ENCODE measurements at places on chromosomes 2 and 18.

- no peak for DNase-seq
Measured at GRCh38 chr2:148255929-148256328, 235.0 kb downstream of the MBD5 start.

- no peak for DNase-seq
Measured at GRCh38 chr2:66665124-66665984, 230.4 kb downstream of the MEIS1 start.

GRCh38 chr2:150293771-150294170 lies 193.7 kb downstream of the RND3 start:
- no peak for DNase-seq

GRCh38 chr2:180716186-180717180 lies 263.9 kb upstream of the UBE2E3 start:
- no peak for DNase-seq

- DNase-seq: no peak
Measured at GRCh38 chr2:112321375-112322320, 46.3 kb downstream of the ZC3H6 start.

- no peak for DNase-seq
Measured at GRCh38 chr2:33144243-33144642, 197.5 kb downstream of the LTBP1 start.

DNA sequence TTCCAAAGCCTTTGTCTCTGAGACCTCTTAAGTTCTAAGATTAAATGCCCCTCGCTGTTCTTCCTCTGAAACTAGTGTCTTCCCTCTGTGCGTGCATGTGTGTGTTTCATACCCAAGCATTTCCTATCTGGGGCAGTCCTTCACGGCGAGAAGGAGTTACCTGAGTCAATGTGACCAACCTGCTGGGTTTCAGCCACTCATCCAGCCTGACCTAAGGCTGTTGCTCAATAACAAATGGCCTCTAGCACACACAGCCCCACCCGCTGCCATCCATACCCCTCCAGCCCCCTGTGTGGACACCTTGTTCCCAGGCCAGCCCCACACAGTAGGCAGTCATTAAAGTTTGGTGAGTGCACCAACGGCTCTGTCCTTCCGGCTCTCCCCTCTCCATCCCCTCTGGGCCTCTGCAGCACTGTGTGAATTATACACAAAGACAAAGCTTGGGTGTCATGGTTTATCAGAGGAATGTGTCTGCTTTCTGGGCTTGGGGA lies 53.8 kb upstream of the FOSL2 start:
- DNase-seq: no peak

DNA sequence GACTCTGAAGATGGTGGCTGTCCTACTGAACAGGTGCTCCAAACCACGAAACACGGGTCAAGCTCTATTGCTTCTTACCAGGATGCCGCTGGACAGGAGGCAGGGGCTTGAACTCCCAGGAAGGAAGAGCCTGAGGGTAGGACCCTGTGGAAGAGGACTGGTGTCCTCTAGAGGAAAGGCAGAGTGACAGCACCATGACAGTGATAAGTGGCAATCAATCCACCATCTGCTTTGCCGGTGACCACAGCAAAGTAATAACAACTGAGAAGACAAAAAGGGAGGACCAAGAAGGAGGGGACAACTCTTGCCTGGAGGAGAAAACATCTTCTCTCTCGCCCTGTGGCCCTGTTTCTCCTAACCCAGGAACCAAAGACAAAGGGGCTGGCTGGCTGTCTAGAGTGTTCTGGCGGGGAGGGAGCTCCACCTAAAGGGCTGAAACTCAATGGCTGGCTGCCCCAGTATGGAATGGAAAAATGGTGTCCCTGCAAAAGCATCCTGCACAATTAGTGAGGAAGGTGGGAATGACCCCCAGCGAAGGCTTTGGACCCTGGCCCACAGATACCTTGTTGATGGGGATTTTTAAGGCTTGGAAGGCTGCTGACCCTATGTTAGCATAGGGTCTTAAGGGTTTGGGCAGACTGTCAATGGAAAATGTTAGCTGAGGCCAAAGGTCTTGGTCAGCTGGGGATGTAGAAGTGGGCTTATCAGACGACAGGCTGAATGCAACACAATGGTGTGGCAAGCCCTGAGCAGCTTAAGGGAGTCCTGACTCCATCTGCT lies 35.4 kb downstream of the PROC start:
- DNase-seq: no peak

GRCh38 chr18:44885507-44885906 lies 204.8 kb downstream of the SETBP1 start:
- no peak for DNase-seq

DNA sequence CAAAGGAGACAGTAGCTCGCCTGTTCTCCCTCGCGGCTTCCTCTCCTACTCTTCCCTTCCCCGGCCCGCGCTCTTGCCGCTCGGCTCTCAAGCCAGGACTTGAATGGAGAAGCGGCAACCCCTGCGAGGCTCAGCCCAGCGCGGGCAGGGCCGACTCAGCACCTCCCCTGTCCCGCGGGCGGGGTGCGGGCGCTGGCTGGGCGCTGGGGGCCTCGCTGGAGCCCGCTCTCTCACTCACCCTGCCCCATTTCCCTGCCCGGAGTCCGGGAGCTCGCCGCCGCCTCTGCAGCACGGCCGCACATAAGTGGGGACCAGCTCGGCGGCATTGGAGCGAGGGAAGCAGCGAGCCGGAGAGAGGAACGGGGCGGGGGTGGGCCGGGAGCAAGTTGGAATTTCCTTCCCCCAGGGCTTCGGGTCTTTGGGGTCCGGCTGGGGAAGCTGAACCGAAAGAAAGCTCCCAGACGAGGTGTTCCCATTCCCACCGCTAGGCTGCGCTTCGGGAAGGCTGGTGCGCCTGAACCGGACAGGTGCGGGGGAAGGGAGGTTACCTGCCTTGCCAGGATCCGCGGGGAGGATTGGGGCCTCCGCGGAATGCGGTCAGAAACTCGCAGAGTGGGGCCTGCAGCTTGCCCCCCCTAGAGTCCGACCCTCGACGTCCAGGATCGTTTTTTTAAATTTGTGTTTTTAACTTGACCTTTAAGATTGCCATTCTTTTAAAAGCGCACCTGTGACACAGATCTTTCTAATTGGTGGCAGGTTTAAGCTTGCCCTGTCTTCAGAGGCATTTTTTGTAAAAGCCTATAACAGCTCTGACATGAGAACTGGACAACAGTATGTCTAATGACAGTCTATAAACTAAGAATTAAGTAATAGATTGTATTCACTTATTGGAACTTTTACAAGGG lies at the start of gene COBLL1:
Gene COBLL1 (minus strand): TSS at position 105 of the 905 bp plus-strand sequence. CDS start 627 bp downstream, outside the sequence.
- peak; percentile 8 for DNase-seq

GRCh38 chr2:171574149-171574795 lies 52.0 kb downstream of the CYBRD1 start:
- peak; percentile 87 for DNase-seq

- DNase-seq: no peak
Measured at GRCh38 chr2:207467716-207468347, 61.9 kb upstream of the CREB1 start.

DNA sequence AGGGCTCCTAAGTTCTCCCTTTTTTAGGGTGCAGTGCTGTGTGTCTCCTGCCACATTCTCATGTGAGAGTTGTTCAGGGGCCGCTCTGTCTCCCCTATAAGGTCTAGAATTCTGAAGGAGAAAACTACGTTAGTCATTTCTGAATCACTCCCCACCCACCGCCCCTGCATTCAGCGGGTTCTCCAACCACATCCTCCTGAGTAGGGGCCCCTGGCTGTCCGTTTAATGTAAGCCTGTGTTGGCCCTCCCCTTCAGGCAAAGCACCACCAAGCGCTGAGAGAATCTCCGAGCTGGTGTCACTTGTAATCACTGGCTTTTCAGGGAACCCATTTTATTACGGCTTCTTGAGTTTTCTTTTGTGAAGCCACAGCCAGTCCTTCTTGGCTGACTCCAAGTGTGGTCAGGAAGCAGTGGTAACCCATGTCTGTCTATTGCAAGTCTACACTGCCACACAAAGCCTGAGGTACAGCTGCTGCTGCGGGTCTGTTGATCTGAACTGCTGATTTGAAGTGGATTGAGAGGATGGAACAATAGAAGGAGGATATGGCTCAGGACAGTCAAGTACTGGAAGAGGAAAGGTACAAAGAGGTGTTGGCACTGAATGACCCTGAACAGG lies 16.9 kb downstream of the LCT start:
- DNase-seq: peak; percentile 81

DNA sequence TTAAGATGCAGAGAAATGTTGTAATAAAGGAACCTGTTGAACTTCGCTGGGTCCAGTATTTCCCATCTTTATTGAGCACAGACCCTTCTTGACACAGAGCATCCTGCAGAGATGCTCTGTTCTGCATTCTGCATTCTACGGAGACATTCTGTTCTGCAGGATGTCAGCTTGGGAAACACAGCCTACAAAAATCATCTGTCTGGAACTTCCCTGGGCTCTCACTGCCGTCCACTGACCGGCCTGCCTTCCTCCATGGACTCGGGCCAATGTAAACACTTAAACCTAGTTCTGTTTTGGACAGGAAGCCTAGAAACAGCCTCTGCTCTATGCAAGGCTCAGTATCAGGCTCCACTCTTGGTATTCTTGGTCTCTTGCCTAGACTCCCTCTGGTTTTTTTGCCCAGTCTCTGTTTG lies 90.0 kb upstream of the PPP1CB start:
- no peak for DNase-seq

Measured in activated naive CD4-positive, alpha-beta T cell treated with Interleukin-2 at 50 U/mL for 16 hours (primary cell).